ENCODE measurements at places on chromosomes 5 and 9.

GRCh38 chr9:126688617-126689016 lies 74.9 kb downstream of the LMX1B start:
- no peak for DNase-seq

- peak; percentile 30 for DNase-seq
Measured at GRCh38 chr9:132008855-132009812, 70.5 kb downstream of the MED27 start.

- DNase-seq = no peak
Measured at GRCh38 chr5:122701640-122702523, 73.0 kb upstream of the SNX2 start.

DNA sequence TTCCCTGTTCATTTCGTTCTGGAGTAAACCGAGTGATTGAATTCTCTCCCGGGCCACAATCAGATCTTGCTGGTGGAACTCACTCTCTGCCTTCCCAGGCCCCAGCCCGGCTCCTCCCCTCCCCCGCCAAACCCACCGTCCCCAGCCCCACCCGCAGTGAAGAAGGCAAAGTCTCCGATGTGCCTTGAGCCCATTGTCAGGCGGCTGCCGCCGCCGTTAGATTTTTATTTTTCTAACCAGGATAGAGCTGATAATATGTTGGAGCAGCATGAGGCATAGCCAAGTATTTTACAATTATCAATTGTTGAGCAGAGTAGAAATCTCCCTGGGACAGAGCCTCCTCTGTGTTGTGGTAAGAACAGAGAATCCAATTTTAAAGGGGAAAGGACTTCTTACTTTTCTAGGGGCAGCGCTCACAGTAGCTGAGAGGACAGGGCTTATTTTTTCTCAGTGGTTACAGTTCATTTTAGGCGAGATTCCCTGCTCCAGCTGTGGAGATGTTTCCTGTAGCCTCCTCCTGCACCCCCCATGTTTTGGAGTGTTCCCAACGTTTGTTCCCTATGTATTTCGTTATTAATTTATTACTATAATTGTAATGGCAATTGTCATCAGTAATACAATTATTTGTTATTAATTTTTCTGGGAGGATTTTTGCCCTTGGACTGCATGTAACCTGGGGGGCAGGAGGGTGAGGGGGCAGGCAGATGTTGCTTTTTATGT lies 1.3 kb downstream of the PSAT1 start:
- DNase-seq = no peak

DNA sequence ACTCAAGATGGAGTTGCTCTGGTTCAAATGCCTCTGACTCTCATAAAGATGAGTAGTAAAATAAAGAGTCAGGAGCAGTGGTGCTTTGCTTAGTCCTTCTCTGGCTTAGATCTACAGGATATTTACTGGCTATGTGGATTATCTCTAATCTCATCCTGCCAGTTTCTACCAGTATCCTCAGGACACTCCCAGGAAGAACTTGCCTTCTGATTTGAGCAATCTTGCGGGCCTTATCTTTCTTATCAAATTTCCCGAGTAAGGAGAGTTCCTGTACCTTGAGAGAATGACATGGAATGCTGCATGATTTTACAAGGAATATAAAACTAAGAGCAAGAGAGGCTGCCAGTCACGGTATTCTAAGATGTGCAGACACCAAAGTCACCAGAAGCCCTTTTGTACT lies 364.0 kb downstream of the ARHGEF28 start:
- no peak for DNase-seq
